ENCODE measurements at places on chromosomes 7 and 10.

DNA sequence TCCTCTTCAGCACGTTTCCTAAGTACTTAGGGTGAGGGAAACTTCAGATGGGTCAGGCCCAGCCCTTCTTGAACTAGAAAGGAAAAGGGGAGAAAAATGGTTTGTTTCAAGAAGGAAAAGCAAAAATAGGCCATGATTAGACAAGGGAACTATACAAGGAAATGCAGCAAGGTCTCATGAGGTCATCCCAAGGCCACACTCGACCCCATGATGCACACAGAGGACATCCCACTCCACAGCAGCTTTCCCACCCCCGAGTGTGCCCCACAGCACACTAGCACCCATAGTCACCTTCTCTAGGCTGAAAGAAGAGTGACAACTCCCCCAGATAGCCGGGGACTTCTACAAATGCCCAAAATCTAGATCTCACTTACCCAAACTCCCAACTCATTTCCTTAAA lies 173.4 kb downstream of the FAM107B start:
- no peak for DNase-seq

DNA sequence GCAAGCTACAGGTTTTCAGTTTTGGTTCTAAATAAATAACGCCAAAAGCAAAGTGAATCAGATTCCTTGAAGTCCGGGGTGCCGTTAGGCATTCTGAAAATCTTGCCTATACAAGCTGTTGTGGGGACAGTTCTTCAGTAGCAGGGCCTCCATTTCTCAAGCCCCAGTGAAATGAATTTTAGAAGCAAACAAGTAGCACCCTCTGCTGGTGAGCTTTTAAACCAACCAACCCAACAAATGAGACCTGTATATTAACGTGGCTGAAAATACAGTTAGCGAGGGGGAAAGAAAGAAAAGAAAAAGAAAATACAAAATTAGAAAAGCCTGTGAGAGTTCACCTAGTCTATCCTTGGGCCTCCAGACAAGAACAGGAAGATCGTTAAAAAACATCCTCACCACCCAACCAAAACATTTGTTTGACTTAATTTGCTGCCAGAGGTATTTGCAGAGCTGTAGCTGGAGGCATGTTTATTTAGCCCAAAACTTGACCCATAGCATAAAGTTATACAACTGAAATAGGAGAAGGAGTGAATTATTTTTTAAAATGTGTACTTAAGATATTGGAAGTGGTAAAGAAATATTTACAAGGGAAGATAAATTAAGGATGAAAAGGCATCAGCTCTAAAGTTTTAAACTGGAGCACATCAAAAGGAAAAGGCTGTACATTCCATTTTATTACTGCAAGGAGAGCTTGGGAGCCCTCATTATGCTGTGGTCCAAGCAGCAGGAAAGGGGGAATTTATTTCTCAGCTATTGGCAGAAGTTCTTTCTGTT lies 98.9 kb downstream of the DYNC1I1 start:
- DNase-seq = no peak

GRCh38 chr7:65269150-65269856 lies 104.4 kb upstream of the ZNF92 start:
- no peak for DNase-seq

DNA sequence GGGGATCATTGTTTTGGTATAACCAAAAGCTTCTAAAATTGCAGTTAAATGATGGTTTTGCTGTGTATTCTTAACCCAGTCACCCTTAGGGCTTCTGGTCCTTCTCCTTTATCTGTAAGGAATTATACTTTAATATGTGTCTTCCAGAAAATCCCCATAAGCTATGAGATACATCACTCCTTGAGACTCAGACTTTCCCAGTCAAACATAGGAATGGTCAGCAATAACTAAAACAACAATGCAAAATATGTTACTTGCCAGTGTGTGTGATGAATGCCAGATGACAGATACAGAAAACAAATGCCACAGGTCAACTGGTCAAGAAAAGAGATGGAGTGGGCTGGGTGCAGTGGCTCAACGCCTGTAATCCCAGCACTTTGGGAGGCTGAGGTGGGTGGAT lies 10.1 kb downstream of the ADD3 start:
- DNase-seq = no peak

- no peak for DNase-seq
Measured at GRCh38 chr10:1123972-1124371, 67.8 kb downstream of the WDR37 start.

GRCh38 chr7:73623798-73624668 lies at the start of gene MLXIPL:
MLXIPL (minus strand) TSS chr7:73624522; CDS start chr7:73624492, 30 bp downstream.
- peak; percentile 54 for DNase-seq

- no peak for DNase-seq
Measured at GRCh38 chr10:21363092-21363730, 162.3 kb downstream of the SKIDA1 start.

DNA sequence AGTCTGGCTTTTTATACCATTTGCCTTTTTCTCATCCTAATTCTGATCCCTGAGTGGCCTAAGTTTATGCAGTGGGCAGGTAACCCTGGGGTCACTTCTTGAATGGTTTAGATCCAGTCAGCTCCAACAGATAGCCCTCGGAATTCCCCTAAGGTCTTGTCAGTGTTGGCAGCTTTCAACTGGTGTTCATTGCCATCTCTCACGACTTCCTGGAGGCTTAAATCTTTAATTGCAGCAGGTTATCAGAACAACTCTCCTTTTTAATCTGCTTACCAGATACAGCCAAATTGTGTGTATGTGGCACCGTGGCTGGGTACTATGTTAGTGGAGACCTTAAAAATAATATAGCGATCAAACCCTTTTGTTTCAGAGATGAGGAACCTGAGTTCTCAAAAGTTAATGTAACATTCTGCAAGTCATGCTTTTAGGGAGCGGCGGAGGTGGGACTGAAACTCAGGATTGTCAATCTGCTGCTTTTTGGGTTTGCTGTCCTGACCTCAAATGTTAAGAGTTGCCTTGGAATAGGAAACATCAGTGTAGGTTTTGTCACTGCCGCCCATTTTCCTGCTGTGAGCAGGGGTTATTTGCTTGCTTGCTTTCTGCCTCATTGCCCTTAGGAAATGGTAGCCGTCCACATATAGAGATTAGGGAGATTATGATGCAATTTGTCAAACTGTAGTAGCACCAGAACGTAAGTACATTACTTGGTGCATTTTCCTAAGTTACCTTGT lies 818 bp downstream of the DLD start:
- no peak for DNase-seq

- no peak for DNase-seq
Measured at GRCh38 chr10:128687408-128687807, 561.2 kb upstream of the MKI67 start.

DNA sequence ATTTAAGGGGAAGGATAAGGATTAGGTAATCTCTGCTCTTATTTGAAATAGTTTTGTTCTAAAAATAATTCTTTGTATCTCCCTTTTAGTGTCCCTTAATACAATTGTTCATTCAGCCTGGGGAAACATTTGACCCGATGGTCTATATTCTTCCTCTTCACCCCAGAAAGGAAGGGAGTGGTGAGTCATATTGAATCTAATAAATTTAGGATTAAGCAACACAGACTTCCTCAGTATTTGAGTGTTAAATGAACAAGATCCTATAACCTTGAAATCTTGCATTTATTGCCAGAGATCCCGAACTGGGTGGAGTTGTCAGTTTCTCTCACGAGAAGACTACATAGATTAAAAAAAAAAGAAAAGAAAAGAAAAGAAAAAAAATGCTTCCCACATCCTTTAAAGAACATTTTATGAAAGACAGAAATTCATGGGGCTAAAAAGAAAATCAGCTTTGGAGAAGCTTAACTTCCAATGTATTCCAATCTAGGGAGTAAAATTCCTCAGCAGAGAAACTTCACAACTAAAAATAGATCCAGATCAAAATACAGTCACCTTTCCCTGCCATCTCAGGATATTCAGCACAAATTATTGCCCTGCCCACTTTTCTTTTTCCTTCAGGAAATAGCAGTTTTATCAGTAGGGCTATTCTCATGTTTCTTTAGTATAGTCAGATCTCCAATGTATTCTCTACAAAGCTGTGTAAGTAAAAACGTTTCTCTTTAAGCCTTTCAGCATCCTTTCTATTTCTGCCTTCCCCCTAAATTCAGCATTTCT lies 82.2 kb downstream of the SEMA3D start:
- DNase-seq = no peak

DNA sequence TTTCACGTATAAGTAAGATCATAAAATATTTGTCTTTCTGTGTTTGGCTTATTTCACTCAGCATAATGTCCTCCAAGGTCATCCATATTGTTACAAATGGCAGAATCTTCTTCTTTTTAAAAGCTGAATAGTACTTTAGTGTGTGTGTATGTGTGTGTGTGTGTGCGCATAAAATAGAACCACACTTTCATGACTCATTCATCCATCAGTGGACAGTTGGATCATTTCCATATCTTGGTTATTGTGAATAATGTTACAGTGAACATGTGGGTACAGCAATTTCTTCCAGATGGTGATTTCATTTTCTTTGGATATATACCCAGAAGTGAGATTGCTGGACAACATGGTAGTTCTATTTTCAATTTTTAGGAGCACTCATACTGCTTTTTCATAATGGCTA lies 622.4 kb downstream of the NRG3 start:
- no peak for DNase-seq

DNA sequence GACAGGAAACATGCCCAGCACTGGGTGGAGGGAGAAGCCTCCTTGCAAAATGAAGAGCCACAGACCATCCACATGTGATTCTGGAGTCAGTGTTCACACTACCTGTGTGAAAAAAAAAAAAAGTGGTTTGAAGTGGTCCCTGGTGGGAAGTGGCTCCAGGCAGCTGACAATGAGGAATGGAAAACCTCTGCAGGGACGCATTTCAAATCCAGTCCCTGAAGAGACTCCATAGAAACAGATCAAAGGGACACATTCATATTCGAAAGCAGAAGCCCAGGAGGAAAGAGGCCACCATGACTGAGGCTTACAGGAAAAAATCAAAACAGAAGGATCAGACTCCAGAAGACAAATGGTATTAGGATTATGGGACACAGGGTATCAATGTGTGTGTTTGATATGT lies 11.5 kb upstream of the TCERG1L start:
- no peak for DNase-seq

DNA sequence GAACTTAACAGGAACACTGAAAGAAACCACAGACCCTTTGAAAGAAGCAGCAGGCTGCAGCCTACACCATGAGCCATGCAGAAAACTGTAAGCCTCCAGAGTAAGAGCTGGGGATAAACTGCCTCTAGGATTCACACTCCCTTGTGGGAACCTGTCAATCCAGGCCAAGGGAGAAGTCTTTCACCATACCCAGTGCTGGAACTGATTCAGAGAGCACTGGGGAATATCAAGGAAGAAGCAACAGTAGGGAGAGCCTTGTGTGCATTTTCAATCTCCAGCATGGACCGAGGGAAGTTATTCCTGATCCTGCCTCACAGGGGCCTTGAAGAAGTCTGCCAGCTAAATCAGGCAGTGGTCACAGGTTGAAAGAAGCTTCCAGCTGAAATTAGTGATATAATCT lies 282.2 kb downstream of the AGMO start:
- no peak for DNase-seq

DNA sequence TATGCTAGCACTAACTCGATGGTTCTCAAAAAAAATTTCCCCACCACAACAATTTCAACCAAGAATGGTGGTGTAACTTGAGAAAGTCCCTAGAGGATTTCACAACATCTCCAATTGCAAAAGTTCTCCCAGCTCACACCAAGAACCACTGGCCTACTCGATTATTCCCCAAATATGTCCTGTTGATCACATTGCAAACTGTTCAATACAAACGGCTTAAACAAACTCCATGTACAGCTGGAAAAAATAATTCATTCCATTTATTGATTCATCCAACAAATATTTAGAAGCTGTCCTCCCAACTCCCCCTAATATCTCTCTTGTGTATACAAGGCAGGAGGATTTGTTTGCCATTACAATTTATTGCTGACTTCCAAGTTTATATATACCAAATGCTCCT lies 19.1 kb downstream of the TMEM176B start:
- DNase-seq = no peak

DNA sequence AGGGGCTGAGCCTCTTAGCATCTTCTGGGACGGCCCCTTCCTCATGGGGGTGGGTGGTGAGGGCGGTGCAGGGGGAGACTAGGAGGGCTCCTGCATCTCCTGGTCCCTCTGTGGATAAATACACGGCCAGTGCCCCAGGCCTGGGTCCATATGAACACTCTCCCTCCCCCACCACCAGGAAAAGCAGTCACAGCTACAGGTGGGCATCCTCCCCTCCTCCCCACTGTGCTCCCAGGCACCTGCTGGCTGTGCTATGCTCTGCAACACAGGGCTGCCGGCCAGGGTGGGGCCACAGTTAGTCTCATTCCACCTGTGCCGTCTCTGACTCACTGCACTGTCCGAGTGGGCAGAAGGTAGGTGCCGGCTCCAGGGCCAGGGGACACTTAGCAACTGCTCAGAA lies 87.3 kb upstream of the INSIG1 start:
- no peak for DNase-seq

DNA sequence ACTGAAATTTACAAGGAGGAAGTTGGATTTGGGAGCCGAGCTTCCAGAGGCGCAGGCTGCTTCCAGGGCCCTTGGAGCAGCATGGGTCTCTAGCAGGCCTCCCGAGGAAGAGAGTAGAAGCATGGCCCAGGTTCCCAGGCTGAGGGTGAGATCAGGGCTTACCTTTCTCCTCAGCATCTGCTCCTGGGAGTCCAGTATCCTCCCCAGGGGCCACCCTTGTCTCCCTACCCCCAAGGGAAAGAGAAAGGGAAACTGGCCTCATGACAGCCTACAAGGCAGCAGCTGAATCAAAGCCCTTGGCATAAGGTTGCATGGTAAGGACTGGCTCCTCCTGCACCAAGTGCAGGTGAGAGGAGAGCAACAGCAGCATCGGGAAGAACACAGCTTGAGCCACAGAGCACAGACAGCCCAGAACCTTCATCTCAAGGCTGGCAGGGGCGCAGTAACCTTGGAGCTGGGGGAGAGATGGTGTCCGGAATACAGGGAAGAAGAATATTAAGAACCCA lies 114.5 kb downstream of the MARCHF5 start:
- DNase-seq = no peak

DNA sequence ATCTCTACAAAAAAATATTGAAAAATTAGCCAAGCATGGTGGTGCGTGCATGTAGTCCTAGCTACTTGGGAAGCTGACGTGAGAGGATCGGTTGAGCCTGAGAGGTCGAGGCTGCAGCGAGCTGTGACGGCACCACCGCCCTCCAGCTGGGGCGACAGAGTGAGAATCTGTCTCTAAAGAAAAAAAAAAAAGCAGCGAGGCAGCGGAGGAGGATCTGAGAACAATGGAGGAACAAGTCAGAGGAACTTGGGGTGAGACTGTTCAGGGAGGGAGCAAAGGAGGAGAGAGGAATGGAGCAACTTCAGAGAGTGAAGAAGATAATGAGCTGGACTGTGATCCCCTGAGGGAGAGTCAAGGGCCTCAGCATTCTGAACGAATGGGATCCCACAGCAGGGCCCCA lies 85.4 kb downstream of the MKX start:
- DNase-seq = no peak

- DNase-seq = no peak
Measured at GRCh38 chr7:31432836-31433340, 81.0 kb upstream of the ITPRID1 start.

DNA sequence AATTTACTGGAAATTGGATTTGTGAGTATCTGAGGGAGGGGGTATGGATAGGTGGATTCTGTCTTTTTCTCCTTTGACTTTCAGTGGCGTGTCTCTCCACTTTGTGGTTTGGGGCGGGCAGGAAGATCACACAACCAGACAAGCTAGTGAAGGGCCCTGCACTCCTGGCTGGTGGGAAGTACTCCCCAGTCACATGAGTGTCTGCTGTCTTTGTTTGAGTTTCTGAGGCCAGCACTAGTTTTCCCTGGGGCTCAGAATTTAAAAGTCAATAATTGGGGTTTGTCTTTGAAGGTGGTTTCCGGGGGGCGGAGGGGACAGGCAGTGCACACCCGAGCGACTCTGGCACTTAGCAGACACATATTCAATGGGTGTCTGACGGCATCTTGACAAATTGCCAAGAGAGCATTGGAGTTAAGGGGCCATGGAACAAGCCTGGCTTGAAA lies 120.1 kb downstream of the WDFY4 start:
- no peak for DNase-seq
